NCI-H1105 treated with DMSO at 0.1 percent for 48 hours (cell line): ENCODE measurements at places on chromosomes 2 and 18.

GRCh38 chr2:12486205-12487118 lies 230.3 kb upstream of the TRIB2 start:
- no peak for DNase-seq

DNA sequence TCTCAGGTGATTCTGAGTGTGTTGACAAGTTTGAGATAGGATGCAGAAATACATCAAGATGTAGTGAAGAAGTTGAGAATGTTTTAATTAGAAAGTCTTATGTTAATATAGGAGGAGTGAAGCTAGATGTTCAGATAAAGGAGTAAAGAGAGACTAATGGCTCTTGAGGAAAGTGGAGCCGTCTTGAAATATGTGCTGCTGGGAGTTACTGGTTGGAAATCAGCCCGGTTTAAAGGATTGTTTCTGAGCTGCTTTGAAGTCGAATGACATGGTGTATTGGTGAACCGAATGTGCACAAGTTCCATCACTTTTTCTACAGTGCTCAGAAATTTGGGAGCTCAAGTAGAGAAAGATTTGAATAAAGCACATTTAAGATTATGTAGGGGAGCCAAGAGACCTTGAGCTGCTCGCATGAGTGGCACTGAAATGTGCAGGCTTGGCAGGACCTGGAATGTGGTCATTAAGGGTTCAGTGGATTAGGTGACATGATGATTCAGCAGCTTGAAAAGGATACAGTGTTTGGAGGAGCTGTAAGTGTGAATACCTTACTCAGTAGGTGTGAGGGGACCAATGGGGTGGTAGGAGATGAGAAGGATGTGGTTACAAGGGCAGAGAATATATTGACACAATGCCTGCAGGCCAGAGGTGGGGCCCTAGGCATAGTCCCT lies 68.6 kb downstream of the CAB39 start:
- DNase-seq: no peak

- DNase-seq: no peak
Observed at GRCh38 chr2:226721541-226721940, 78.1 kb downstream of the IRS1 start.

- no peak for DNase-seq
Observed at GRCh38 chr2:120483355-120483754, 137.4 kb downstream of the INHBB start.

DNA sequence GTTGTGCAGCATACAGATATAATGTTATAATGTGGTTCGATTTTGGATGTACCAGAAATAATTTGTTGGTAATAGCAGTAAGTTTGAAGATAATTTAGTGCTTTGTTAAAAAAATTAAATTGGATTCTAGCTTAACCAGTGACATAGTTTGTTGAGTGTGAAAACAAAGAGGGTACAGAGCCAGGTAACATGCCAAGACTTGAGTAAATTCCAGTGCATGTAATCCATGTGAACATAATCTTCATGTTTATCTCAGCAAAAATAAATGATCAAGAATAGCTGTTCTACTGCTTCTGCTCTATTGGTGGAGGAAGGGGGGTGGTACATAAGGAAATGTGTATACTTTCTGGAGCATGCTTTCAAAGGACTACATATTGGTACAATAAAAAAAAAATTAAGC lies 165.8 kb downstream of the DNAH7 start:
- no peak for DNase-seq

DNA sequence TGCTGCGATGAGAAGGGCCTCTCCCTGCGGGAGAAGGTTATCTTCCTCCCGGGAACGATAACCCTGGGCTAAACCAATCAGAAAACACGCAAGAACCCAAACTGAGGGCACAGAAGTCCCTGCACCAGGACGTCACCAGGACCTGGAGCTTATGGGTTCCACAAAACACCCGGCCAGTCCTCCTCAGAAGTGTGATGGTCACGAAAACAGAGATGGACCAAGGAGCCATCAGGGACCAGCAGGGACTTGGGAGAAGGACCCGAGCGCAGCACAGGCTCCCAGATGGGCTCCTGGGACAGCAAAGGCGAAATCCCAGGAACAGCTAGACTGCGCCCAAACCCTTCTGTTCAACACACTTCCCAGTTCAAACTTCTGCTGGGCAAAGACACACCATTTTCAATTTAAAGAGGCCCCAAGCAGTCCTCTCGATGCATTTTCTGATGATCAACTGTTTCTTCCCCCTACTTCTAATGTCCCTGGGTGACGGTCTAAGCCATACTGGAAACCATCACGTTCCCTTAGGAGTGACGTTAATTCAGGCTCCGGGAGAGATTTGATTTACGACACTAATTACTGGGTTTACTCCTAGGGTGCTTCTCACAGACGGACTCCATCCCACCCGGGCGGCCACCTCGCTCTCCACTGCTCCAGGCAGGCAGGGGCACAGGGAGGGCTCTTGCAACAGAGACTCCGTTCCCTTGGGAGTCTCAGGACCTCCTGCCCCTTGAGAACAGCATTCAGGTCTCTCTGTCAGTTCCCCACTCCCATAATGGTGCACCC lies 29.2 kb downstream of the ZNF516 start:
- no peak for DNase-seq

GRCh38 chr2:164542581-164543021 lies 78.7 kb downstream of the GRB14 start:
- peak; percentile 74 for DNase-seq

DNA sequence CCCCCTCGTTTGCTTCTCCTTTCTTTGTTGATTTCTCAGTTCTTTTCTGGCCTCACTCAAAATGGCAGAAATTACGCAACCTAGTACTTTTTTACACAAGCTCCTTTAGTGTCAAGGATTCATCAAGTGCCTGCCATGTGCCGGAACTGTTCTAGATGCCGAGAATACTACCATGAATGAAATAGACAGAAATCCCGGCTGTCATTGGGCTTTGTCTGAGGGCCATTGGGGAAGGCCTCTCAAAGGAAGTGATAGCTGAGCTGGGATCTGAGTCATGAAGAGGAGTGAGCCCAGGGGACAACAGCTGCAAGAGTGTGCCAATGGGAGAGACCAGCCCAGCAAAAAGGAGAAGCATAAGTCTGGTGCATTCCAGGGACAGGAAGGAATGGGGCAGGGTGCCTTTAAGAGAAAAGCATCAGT lies 34.3 kb upstream of the PPP1CB start:
- no peak for DNase-seq

DNA sequence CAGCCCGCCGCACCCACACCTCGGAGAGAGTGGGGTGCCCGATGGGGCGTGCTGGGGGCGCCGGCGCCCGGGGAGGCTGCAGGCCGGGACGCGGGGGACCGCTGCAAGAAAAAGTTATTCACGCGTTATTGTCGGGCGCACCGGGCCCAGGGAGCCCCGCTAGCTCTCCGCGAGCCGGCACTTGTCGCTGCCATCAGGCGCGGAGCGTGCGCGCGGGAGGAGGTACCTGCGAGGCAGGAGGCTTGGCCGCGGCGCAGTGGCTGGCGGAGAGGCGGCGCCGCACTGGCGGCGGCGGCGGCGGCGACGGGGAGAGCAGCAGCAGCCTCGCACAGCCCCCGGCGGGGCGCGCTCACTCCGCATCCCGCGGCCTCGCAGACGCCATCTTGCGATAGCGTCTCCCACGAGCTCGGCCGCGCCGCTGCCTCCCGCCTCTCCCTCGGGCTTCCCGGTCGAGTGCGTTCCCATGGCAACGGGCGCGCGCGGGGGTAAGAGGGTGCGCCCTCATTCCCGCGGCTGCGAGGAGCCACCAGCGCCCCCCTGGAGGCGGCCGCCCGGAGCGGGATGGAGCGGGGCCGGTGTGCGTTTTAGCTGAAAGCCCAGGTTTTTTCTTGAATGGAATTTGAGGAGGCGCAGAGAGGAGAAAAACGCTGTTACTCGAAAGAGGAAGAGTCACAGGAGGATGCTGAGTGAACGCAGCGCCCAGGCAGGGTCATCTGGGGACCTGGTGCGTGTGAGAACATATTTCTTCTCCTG lies at the start of gene CHN1:
CHN1 (minus strand) TSS at position 402 of the 753 bp plus-strand sequence. CDS start 469 bp downstream, outside the sequence.
- DNase-seq: peak; percentile 81

DNA sequence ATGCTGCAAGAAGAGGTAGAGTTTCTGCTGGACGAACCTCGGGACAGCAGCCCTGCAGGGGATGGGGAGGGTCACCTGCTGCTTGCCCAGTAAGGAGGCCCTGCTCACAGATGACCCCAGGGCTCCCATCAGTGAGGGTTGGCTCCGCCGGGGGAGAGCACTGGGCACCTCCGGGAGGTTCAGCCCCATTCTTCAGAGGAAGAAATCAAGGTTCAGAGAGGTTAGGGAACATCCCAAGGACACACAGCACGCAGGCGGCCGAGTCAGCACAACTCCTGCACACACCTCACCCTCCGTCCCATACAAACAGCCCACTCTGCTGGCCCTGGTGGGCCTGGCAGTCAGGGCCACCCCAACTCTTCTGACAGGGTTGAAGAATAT lies 11.7 kb upstream of the CCDC74B start:
- DNase-seq: no peak

- DNase-seq: peak; percentile 35
Observed at GRCh38 chr2:85794491-85795121, 40.8 kb downstream of the ATOH8 start.

DNA sequence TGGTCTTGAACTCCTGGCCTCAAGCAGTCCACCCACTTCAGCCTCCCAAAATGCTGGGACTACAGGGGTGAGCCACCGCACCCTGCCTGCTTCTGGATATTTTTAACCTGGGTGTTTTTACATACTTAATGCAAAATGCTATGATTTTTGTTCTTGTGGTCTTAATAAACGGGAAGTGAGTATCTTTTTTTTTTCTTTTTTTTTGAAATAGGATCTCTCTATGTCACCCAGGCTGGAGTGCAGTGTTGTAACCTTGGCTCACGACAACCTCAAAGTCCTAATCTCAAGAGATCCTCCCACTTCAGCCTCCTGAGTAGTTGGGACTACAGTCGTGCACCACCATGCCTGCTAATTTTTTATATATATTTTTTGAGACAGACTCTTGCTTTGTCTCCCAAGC lies 19.2 kb upstream of the ASXL2 start:
- DNase-seq: no peak

DNA sequence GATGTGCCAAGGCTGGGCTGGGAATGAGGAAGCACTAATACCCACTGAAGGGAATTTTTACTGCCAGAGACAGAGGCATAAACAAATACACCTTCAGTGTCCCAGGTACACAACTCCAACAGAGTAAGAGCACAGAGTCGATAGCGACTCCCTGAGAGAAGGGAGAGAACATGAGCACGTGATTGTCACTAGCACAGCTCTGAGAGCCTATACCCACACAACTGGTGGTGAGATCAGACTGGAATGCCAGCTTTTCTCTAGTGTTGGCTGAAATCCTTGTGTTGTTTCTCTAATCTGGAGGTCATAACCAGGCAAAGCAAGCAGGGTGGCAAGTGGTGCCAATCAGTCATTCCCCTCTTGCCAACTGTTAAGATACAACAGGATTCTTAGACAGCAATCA lies 377.2 kb downstream of the CNTNAP5 start:
- peak; percentile 45 for DNase-seq

DNA sequence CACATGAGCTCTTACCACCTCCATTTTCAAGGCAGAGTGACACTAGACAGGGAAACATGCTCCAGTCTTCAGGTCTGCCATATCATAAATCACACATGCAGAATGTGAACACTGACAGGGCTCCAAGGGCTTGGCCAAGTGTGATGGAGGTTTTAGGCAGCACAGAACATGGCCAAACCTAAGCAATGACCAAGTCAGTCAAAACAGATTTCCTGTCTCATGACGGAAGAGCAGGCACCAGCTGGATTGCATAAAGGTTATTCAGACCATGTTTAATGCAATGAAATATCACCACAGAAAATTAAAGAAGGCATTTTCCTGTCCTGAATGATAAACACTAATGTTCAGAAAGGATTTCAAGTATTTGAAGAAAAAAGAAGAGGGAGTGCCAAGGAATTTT lies 72.5 kb downstream of the SUMO1 start:
- DNase-seq: no peak

GRCh38 chr2:67561457-67561965 lies 164.4 kb downstream of the ETAA1 start:
- DNase-seq: no peak

DNA sequence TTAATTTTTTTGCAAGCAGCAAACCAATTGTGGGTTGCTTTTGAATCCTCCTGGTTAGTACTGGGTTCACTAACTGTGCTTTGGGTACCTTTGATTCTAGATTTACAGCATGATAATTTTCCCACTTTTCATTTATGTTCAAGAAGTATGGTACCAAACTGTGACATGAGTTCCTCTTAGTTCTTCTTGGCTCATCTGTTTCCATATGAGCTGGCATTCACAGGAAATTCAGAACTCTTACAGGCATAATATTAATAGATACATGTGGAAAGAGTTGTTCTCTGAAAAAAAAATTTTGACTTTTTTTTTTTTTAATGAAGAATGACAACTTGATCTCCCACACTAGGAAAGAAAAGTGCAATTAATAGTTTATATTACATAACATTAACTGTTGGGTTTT lies 59.4 kb downstream of the FMNL2 start:
- no peak for DNase-seq

GRCh38 chr2:168355121-168355520 lies 101.0 kb upstream of the CERS6 start:
- peak; percentile 93 for DNase-seq

- DNase-seq: peak; percentile 11
Observed at GRCh38 chr2:15941481-15941850, 1.1 kb downstream of the MYCN start.

DNA sequence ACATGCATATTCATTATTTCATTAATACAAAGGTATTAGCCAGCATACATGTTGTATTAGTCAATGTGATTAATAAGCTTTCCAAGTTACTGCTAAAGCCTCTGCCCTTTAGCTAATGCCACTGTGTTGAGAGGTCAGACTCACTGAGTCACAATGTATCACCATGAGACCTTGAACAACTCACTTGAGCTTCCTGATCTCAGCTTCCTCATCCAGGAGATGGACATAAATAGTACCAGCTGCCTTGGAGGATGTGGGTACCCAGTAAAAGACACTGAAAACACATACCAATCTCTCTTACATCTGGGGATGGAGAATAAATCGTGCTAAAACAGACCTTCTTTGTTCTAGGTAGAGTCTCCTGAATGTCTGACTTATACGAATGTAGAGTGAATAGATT lies 224.6 kb downstream of the EPHA4 start:
- no peak for DNase-seq

GRCh38 chr2:178428396-178428806 lies 22.6 kb downstream of the PRKRA start:
- DNase-seq: no peak

- DNase-seq: no peak
Observed at GRCh38 chr2:160869411-160869810, 290.8 kb upstream of the TANK start.

- no peak for DNase-seq
Observed at GRCh38 chr18:31176531-31176930, 13.9 kb upstream of the DSC1 start.
